ENCODE measurements at places on chromosomes 3 and 15.

- no peak for ATAC-seq
These were observed 64.6 kb downstream of the MYO5A start for GRCh38 chr15:52464040-52464439.

DNA sequence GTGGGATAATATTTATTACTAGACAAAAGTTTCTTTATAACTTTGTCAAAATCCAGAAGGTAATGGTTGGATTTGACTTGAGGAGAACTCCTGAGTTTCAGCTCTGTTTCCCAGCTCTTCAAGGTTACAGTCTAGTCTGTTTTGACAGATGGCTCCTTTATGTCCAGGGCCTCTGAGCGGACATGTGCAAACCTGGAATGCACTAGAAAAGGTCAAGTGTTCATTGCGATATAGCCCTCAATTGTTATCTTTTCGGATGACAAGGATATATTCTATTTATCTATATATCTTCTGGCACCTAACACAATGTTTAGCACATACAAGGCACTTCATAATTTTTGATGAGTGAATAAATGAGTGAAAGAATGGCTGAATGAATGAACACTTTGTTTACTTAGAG is 513.2 kb upstream of the GOLIM4 start:
- ATAC-seq = no peak

DNA sequence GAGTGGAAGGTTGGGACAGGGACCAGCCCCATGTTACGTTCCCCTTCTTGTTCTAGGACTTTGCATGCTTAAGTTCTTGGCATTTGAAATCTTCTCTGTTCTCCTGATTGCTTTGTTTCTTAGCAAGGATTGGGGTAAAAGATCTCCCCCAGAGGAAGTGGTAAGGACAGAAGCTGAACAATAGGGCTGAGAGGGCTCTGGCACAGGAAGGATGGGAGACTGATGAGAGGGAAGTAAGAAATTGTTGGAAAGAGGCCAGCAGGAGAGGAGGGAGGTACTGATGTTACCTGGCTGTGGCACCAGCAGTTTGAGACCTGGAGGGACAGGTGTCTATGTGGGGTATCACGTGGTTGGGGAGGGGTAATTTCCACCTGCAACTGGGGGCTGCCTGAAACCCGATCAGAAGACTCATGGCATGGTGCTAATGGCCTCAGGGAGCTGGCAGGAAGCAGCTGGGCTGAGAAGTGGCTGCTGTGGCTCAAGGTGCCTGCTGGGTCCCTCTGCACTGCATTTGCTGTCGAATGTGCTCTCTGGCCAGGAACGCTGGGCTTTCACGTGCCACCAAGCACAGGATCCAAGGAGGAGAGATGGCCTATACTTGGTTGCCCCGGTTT is 108.4 kb downstream of the LSM3 start:
- ATAC-seq = no peak

- no peak for ATAC-seq
These were observed 91.6 kb upstream of the RGMA start for GRCh38 chr15:93180656-93181055.

DNA sequence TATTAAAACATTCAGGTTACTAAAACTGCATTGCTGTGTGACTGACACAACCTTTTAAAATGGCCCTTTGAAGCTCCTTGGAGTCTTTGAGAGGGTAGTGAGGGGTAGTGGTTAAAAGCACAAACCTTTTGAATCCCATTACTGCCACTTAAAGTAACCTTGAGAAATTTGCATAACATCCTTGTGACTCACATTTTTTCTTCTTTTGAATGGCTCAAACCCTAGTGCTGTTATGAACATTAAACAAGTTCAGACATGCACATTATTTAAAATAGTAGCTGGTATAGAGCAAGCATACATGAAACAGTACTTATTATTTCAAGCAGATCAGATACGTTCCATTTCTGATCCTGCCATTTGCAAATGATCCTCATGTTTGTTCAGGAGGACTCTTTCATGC is 3.7 kb upstream of the CLDN1 start:
- ATAC-seq = no peak

DNA sequence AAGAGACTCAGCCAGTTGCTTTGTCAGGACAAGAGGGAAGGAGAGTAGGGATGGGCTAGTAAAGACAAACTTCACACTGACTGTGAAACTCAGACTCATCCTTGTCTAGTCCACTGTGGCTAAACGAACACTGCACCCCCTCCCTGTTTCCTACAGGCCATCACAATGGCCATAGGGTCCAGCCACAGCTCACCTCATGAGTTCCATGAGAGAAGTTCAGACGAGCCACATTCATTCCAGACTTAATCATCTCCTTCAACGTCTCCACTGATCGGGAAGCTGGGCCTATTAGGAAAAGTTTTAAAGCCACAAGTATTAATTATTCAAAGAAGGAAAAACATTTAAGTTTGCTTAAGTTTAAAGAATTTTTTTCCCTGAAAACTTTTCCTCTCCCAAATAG is 13.8 kb downstream of the PKM start:
- no peak for ATAC-seq

DNA sequence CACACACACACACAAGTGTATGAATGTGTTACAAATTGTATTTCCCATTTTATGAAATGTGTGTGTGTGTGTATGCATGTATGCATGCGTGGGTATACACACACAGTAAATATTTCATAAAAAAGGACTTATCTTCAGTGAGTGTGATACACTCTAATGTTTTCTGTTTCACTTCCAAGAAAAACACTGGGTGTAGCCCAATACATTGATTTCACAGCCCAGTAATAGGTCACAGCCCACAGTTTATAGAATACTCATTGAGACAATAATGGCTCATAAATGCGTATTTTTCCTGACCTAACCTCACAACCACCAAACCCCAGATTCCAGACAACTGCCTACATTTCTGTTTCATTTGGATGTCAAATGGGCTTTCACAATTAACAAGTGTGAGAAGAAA is 619.5 kb downstream of the MAGI1 start:
- no peak for ATAC-seq

- ATAC-seq = no peak
These were observed 62.5 kb downstream of the PROS1 start for GRCh38 chr3:93911206-93911605.

DNA sequence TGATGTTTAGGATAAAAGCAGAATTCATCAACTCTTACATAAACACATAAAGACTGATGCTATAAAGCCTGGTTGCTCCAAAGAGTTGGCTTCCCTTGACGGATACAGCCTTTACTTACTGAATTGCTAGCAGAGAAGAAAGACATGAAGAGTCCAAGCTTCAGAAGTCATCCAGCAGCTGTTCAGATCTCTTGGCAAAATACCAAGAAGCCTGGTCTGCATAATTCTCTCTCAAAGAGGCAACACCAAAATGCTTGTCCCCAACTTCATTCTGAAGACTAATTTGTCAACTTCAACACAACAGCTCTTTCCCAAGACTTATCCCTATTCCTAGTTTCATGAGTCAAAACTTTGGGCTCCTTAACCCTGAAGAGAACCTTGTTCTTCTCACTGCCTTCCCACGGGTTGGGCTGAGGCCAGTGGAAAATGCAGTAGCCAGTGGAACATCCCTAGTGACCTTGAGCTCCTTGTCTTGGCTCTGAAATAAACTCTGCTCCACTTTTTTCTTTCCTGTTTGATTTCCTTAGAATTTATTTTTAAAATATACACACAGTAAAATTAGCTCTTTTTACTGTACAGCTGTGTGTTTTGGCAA is 119.2 kb upstream of the THBS1 start:
- ATAC-seq = no peak

- no peak for ATAC-seq
These were observed 404.6 kb upstream of the C2CD4B start for GRCh38 chr15:62569460-62570404.

All from SK-N-SH treated with all-trans-retinoic acid at 6 μM for 48 hours (cell line).